Activated CD4-positive, CD25-positive, alpha-beta regulatory T cell (primary cell): ENCODE measurements at places on chromosomes 4 and X.
A peak's percentile ranks its signal among the peaks of the same experiment; 100 is the strongest.

GRCh38 chr4:3106339-3107186, 32.1 kb downstream of the HTT start:
- peak; percentile 81 for DNase-seq

DNA sequence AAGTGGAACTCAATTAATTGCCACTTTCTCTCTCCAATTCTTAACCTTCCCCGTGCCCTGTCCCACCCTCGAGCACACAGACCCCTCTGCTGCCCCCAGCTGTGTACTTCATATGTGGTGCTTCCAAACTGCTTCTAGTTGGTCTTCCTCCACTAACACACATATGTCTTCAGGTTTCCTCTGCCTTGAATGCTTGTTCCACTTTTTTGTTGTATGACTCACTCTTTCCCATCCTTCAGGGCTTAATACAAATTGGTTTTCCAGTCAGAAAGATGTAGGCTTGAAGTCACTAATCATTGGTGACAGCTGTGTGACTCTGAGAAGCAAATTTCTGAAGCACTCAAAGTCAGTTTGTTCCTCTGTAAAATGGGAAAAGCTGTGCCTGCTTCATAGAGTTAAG, 30.6 kb downstream of the TRIM2 start:
- no peak for DNase-seq

GRCh38 chrX:30373951-30374350, 64.8 kb upstream of the NR0B1 start:
- DNase-seq, result no peak

GRCh38 chr4:103050736-103051436, 25.7 kb downstream of the SLC9B2 start:
- no peak for DNase-seq

GRCh38 chr4:164591666-164592065, 162.3 kb upstream of the SMIM31 start:
- no peak for DNase-seq

DNA sequence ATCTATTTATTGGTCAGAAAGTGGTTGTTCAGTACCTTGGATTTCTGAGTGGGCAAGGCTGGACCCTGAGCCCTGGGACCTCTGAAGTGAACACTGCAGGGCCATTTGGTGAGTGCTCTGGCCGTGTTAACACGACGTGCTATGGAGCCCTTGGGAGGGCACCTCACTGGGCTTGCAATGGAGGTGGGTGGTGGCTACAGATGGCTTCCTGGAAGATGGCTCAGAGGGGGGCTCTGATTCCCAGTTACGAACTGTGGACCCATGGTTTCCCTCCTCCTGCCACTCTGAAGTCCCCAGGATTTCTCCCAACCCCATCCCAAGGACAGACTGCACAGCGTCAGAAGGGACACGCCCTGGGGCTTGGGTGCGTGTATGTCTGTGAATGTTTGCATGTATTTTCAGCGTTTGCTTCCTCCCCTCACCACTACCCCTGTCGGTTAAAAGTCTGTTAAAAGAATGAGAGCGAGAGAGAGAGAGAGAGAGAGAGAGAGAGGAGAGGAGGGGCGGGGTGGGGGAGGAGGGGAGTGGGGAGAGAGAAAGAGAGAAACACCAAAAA, 3.7 kb upstream of the RHOH start:
- DNase-seq, result no peak
